ENCODE measurements at places on chromosomes 2 and 18.
A peak's percentile ranks its signal among the peaks of the same experiment; 100 is the strongest.

- DNase-seq: no peak
Measured at GRCh38 chr2:41972819-41973218, 75.0 kb upstream of the PKDCC start.

DNA sequence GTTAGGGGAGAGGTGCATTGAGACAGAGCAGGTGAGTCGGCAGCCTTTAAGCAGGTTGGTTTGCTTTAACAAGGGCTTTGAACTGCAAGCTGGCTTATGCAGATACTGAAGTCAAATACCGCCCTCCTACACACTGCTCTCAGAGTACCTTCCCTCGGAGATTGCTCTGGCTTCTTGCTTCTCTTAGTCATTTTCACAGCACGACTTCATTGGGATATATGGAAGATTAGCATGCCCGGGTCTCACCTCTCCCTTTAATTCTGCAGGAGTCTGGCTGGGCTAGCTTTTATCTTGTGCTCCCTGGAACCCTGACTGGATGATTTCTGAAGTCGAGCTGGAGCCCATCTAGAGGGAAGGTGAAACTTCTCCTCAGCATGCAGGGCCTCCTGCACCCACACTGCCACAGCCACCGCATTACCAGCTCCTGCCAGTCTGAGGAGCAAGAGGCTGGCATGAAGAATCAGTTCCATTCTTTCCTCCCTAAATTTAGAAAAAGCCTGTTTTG is 395.5 kb upstream of the HNRNPA3 start:
- no peak for DNase-seq

DNA sequence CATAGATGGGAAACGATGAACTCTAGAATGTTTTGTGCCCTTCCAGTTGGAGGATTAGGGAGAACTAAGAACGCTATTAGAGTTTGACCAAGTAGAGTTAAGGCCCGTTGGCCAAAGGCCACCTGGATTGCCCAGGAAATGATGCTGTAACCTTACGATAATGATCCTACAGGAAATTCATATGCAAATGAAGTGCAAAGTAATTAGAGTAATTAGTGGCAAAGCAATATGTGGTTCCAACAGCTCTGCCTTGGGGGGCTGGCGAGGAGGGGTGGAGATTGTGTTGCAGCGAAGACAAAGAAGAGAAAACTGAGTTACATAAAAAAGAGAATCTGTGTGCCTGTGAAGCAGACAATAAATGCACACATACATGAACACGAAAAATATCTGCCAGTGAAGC is 61.5 kb upstream of the BOD1L2 start:
- DNase-seq: no peak

- no peak for DNase-seq
Measured at GRCh38 chr2:464562-465309, 176.8 kb upstream of the ALKAL2 start.

DNA sequence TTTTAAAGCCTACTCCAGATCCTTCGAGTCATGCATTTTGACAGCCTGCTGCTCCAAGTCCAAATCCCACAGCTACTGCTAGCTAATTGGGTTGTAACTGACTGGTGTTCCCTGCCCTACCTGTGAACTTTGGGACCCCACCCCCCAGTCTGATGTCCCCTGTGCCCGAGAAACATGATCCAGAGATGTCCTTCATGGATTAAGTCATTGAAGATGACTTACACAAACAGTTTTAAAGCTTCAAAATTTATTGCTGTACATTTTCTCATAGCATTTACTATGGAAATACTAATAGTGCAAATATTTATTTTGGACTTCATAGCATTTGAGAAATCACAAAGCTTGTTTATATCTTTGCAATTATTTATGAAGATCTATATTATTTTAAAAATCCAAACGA is 73.1 kb downstream of the MBD2 start:
- no peak for DNase-seq

DNA sequence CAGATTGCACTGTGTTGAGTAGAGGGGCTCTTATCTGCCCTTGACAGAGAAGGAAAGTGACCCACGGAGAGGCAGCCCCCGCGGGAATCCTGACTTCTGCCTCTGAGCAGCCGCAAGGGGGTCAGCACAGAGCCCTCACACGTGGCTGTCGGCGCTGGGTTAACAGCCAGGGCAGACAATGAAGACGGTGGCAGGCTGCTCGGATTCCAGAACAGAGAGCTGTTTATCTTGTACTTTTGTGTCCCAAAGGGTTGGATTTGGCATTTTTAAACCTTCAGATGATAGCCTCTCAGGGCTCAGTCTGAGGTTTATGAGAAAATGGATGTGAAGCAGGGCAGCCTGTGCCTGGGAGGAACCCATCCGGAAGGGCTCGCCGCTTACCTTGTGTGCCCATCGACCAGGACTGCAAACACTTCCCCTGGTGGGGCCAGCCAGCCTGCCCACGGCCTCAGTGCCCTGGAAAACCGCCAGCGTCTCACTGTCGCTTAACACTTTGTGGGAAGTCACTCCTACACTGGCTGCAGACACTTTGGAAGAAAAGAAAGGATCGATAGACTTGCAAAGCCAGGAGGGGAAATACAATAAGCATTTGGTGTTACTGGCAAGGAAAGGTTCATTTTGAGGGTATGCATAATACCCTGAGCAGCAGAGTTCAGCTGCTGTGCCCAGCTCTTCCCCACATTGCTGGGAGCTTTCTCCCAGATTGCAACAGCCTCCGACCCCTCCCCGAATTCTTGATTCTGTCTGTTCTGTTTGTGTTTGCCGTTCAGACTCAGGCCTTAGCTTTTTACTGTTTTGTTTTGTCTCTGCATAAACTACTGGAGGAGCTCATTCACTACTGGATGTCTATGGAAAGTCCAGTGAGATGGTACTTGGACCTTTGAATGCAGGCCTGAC is 325.3 kb upstream of the MYT1L start:
- no peak for DNase-seq

GRCh38 chr2:233288663-233289062 is 19.0 kb upstream of the SAG start:
- no peak for DNase-seq

DNA sequence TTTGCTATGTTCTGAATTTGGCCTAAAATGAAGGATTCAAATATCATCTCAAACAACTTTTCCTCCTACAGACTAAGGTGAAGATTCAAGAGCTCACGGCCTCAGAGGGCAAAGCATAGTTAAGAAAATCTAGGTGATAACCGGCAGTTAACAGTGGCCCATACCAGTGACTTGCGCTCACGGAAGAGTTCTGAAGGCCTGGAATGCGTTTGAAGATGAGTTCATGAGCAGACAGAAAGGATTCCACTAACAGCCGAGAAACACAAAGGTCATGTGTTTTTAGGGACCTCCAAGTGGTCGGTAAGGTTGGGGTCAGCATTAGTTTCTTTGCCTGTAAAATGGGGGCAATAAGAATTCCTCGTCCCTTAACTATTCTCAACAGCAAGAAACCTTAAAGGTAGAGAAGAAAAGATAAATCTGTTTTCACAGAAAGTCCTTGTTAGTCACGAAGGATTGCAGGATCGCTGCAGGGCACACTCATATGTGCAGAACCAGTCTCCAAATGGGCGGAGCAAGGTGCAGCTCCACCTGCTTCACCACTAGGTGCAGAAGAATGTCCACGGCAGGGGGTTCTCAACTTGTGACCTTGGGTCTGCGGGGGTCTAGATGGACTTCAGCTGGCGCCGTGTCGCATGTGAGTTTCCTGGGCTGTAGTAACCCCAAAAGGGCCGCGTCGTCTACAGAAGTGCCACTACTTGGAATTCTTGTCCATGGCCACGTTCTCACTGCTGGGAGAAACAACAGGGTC is 708 bp upstream of the RPIA start:
- no peak for DNase-seq

DNA sequence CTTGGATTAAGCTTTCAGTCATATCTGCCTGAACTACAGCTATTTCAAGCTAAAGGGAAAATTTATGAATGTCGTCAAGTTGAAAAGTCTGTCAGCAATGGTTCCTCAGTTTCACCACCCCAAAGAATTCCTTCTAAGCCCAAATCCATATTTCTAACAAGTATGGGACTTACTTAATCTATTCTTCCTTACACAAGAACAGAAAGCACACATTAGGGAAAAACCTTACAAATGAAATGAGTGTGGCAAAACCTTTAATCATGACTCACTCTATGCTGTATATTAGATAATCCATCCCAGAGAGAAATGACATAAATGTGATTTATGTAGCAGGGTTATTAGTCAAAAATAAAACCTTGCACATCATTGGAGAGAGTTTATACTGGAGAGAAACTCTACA is 78.9 kb downstream of the RAB31 start:
- DNase-seq: no peak

DNA sequence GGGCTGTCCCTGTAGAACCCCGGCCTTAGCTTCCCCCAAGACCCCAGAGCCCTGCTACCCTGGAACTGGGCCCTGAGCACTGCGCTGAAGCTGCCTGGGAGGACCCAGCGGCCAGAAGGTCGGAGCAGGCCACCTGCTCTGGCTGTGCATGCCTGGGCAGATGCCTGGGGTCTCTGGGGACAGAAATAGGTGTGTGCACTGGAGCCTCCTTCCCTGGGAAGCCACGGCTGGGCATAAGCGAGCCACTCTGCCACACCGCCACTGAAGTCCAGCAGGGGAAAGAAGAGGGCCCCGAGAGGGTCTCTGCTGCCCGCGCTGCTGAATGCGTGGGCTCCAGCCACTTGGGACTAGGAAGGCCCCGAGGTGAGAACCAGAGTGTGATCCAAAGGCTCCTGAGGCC is 6.7 kb downstream of the GBX2 start:
- no peak for DNase-seq

- DNase-seq: no peak
Measured at GRCh38 chr2:231277962-231278361, 79.5 kb downstream of the ARMC9 start.

DNA sequence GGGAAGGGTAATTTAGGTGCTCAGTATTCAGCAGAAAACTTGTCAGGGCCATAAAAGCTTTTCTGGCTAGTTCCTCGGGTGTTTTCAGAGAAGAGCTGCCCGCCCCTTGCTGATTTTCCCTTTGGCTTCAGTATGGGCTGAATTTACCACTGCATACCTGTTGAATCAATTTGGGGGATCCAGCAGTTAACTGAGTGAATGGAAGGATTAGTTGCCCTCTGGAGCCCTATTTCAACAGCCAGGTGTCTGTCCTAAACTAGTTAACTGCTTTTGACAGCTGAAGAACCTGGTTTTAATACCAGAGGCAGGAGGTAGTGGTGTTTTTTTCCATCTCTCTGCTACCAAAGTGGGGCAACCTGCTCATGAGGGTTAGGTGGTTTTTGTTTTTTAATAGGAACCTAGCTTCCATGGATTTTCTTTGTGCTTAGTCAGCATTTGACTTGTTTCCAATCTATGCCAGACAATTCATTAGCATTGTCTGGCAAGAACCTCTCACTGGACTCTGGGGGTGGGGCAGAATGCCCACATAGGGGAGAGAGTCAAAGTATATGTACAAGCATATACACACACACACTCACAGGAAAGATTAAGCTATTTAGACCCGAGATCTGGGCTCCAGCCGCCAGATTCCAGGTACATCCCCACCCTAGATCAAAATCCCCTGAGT is 166.5 kb upstream of the SIX3 start:
- no peak for DNase-seq

- no peak for DNase-seq
Measured at GRCh38 chr18:54767098-54767497, 61.2 kb upstream of the RAB27B start.

DNA sequence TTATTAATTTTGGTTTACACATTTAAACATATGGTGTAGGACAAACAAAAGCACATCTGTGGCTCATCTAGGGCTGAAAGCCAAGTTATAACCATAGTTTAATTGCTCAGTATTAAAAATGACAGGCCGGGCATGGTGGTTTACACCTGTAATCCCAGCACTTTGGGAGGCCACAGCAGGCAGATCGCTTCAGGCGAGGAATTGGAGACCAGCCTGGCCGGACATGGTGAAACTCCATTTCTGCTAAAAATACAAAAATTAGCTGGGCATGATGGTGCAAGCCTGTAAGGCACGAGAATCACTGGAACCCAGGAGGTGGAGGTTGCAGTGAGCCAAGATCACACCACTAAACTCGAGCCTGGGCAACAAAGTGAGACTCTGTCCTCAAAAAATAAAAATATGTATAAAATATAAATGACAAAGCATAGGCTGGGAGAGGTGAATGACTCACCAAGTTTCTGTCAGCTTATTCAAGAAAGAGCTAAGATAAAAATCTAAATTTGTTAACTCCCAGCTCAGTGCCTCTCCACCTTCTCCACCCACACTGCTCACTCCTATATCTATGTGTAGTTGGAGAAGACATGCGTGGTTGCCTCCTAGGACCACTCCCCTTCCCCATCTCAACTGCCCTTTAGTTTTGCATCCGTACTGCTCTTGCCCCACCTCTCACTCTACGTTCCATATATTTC is 79.2 kb upstream of the PID1 start:
- DNase-seq: no peak

DNA sequence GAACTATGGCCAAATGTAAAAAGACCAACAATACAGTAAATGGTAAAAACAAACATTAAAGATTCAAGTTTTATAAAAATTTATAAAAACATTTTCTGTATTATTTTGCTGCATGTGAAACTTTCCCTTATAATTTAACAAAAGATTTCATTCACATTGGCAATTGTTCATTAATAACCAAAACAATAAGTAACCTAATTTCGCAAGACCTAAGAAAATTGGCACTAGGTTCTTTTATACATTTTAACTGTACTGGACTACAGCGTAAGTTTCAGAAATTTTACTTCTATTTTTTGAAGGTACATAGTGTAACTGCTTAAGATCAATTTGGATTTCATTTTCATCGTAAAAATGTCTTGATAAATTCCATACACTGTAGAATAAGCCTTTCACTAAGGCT is 77.2 kb downstream of the FANCL start:
- DNase-seq: no peak

- no peak for DNase-seq
Measured at GRCh38 chr2:20150806-20151571, 73.9 kb downstream of the SDC1 start.

DNA sequence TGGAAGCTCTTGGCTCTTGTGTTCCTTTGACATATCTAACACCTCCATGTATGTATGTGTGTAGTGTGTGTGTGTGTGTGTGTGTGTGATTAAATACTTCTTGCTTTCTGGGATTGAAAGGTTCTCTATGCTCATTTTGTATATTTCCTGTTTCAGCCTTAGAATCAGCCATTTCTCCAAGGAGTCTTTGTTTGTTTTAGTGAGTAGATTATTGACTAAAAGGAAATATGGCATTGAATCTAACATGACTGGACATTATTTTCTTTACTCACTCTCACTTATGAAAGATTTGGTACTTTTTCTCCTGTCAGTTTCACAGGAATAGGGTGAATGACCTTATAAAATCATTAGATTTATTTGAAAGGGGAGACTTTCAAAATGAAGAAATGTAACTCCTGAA is 413.8 kb upstream of the SLC14A2 start:
- no peak for DNase-seq

DNA sequence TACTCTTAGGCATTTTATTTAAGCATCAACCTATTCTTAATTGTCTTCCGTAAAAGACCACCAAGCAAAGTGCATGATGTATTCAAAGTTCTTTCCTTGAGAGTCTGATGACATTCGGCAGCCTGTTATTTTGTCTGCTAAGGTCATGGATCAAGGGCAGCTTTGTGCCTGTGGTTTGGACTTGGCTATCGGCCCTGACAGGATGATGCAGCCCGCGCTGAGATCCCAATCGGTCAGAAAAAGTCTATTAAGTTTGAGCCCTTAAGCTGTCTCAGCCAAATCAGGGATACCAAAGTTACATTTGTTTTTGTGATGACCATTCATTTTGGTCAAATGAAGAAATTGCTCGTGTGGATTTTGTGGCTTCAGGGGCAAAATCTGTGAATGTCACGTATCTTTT is 718.9 kb upstream of the FANCL start:
- no peak for DNase-seq

- DNase-seq: no peak
Measured at GRCh38 chr2:217761645-217762277, 241.0 kb downstream of the TNS1 start.

GRCh38 chr2:15263976-15264685 is 297.0 kb downstream of the NBAS start:
- DNase-seq: peak; percentile 31

- no peak for DNase-seq
Measured at GRCh38 chr18:57121542-57122112, 25.3 kb upstream of the BOD1L2 start.
